Mammary epithelial cell (primary cell): ENCODE measurements at places on chromosomes 7 and 10.

DNA sequence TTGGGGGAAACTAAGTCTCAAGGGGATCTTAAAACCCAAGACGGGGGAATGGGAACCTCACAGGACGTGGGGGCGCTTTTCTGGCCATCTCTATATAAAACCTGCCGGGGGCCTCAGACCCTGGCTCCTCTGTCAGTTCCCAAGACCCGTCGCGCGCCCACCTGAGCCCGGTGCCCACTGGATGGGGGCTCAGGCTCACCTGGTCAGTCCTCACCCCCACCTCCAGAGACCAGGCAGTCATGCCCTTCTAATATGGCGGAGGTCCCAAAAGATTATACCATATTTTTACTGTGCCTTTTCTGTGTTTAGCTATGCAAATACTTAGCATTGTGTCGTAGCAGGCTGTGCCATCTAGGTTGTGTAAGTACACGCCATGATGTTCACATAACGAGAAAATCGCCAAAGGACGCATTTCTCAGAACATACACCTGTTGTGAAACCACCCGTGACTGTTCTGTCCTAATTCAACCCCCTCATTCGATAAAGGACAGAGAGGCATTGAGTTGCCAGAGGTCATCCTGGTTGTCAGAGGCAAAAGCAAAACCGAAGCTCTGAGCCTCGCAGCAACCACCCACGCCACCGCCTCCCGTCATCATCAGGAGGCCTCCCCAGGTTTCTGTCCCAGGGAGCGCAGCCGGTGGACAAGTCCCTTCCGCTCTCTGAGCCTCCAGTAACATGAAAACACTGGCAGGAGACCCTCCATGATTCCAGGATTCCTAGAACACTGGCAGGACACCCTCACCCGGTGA lies 28.9 kb downstream of the OAT start:
- no peak for DNase-seq

- no peak for DNase-seq
These were observed 329.0 kb downstream of the ACTR3B start for GRCh38 chr7:153088601-153089000.

GRCh38 chr10:60009710-60010383 lies 103.5 kb upstream of the CCDC6 start:
- DNase-seq: no peak

DNA sequence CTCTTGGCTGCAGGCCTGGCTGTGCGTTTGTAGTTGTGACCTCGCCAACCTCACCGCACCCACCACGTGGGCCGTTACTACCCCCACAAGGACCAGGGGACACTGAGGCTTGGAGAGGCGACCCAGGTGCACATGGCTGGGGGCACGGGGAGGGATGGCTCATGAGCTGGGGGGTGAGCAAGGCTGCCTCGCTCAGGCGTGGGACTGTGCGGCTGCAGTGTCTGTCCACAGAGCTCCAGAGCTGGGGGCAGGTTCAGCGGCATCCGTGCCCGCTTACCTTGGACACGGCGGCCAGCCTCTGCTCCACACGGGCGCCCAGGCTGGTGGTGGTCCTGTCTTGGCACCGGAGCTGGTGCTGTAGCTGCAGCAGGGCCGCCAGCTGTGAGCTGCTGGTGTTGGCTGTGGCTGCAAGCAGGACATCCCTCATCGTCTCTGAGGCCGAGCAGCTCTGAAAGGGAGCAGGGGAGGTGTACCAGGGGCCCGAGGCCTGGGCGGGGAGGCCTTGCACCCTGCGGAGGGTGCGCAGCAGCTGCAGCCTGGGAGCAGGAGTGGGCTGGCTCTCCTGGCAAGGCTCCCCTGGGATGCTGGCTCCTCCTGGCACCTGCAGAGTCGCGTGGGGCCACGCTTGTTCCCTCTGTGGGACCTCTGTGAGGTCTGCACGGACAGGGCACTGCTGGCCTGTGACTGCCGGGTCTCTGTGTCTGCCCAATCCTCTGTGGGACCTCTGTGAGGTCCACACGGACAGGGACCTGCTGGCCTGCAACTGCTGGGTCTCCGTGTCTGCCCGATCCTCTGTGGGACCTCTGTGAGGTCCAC lies 60.0 kb upstream of the NKX6-2 start:
- DNase-seq: no peak

DNA sequence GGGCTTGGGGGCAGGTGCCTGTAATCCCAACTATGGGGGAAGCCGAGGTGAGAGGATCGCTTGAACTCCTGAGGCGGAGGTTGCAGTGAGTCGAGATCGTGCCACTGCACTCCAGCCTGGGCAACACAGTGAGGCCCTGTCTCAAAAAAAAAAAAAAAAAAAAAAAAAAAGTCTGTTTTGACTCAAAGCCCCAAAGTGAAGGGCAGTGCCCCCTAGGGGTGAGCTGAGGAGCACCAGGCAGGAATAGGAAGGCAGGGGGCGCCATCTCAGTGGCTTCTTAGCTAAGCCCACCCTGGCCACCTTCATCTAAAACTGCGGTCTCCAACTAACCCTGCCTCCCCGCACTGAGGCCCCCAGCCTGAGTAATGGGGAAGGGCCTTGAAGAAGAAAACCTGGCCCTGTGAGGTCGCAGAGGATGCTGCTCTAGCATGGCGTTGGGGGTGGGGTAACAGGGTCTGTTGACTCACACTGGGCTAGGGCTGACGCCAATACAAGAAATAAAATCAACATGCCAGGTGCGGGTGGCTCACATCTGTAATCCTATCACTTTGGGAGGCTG lies 9.8 kb downstream of the PODXL start:
- no peak for DNase-seq

DNA sequence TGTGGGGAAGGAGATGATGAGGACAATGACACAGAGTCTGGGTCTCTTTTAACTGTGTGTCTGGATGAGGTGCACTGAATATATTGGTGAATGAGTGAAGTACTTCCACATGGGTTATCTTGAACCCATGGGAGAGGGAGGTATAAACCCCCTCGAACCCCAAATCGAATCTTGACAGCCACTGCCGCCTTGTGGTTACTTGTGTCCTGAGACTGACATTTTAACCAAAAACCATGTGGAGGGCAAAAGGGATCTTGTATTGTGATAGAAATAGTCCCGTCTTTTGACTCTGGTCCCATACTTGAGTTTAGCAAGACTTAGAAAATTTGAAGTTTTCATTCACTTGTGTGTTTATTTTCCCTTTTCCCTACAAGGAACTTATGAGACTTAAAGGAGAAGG lies 283.3 kb downstream of the PHTF2 start:
- DNase-seq: no peak

DNA sequence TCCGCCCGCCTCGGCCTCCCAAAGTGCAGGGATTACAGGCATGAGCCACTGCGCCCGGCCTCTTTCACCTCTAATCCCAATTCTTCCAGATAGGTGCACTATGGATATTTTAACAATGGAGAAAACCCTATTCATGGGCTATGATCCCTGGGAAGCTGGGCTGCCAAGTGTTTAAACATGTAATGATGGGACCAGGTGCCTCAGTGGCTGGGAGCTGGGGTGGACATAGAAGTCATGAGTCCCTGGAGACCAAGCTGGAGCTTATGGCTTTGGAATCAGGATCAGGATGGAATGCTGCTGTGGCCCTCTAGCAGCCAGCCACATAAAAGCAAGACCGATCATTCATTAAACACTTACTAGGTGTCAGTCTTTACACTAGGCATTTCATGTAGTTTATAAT lies 41.8 kb upstream of the IGFBP3 start:
- DNase-seq: no peak

DNA sequence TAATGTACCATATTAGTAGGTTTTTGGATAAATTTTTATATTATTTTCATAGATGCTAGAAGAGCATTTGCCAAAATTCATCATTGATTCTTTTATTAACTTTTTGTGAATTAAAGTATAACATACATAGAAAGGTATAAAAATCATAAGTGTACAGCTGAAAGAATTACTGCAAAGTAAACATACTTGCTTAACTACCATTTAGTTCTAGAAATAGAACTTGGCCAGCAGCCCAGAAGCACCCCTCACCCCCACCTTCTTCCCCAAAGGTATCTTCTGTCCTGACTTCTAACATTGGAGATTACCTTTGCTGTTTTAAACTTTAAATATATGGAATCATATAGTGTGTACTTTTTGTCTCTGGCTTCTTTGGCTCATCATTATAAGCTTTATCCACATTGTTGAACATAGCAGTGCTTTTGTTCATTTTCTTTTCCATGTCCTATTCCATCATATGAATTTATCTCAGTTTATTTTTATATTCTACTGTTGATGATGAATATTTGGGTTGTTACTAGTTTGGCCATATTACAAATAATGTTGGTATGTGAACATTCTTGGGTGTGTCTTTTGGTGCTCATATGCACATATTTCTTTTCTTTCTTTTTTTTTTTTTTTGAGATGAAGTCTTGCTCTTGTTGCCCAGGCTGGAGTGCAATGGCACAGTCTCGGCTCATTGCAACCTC lies 142.8 kb downstream of the ADK start:
- DNase-seq: peak; percentile 70

DNA sequence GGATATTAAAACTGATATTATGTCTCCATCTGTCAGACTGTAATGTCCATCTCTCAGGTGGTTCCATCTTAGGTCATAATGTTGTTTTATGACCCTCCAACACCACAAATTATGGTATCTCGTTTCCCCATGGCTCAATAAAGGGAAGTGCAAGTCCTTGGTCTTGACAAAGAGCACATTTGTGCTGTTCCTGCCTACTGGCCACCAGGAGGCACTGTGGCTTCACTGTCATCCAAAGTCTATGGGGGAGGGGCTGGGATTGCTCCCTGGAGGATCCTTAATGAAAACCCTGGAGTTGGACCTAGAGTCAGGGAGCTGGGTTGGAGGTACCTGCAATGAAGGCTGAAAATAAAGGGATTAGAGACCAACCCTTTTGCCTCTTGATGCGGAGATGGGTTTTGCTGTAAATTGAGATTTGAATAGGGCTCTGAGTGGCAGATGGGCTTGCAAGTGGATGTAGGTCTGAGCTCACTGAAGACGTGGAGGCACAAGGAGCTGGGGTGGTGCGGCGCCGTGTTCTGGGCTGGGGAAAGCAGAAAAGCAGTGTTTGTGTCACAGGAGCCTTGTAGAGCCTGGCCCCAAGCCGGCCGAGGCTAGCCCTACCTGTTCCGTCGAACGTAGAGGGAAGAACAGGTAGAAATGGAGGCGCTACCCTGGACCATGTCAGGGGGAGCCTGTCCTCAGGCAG lies 180.5 kb upstream of the PRSS58 start:
- peak; percentile 37 for DNase-seq

DNA sequence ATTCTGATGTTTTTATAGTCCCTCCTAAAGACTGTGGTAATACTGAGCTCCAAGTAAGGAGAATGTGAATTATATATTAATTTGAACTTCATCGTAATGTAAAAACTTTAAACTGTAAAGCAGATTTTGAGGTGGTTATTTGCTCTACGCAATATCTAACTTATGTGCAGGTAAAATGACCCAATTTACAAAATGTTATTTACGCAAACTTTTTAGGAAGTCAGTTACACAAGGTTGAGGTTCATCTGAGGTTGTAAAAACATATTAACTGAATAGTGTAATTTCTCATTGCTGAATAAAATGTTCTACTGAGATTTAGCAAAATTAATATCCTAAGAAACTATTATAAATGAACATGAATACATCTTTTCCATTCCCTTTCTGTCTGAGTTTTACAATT lies 15.8 kb downstream of the GLCCI1 start:
- no peak for DNase-seq

DNA sequence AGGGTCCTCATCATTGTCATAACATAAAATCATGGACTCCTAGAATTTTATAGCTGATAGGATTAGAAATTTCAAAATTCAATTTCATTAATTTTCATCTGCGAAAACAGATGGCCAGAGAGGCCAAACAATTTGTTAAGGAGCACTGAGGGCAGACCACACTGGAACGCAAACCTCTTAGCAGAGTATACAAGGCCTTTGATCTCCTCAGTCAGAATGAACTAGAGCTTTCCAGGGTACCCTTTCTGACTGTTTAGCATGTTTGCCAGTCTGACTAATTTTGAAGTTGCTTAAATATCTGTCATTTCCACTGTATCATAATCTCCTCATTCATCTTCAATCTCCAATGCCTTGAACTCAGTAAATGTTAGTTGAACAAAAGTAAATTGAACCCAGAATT lies 41.9 kb upstream of the ATRNL1 start:
- no peak for DNase-seq

- DNase-seq: peak; percentile 3
These were observed 166.3 kb upstream of the RNF32 start for GRCh38 chr7:156474241-156474743.

DNA sequence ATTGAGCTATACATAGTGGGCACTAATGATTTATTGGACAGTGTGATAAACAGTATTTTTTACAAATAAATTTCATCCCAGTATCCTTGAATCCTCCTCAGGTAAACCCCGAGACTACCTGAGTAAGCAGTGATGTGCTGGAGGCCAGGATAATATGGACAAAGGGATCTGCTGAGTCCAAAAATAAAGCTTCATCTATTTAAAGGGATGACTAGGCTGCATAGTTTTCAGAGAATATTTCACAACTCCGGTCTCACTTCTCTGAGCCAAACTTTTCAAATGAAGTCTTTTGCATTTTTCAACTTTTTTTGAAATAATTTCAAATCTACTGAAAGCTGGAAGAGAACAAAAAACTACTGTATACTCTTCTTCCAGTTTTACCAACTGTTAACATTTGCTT lies 2.5 kb downstream of the ACTR3B start:
- peak; percentile 35 for DNase-seq

GRCh38 chr7:131254211-131254610 lies 73.5 kb upstream of the MKLN1 start:
- DNase-seq: no peak

DNA sequence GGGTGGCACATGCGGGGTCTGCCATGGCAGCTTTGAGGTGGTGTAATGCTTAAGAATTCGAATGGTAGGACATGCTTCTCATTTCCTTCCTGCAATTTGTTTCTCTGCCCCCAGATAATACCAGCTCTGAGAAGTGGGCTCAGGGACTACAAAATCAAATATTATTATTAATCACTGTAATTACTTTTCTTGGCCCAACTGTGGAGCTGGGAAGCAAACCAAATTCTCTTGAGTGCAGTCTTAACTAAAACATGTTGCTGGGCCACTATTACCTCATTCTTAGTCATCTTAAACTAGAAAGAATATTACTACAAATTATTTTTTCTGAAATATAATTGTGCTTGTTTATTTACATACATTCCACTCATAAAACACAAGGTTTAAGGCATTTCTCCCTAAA lies 566.7 kb upstream of the NRP1 start:
- DNase-seq: peak; percentile 65

- peak; percentile 29 for DNase-seq
These were observed 169.9 kb upstream of the ASAH2 start for GRCh38 chr10:50421026-50421719.

DNA sequence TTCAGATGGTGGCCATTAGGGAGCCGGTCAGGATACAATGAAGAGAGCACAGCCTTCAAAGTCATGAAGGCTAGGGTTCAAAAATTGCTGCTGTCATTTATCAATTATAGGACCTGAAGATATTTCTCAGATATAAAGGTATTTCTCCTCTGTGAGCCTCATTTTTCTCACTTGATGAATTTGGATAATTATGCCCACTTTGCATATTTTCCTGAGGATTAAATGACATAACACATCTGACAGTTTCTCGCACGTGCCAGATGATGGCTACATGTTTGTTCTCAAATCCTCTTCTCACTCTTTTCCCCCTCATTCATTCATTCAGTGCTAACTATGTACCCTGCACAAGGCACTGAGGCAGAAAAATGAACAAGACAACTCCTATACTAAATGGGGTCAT lies 391.6 kb downstream of the INHBA start:
- no peak for DNase-seq
